Stimulated activated CD8-positive, alpha-beta memory T cell treated with anti-CD3 and anti-CD28 coated beads, Interleukin-7, amount 100 ng/mL, for 4 hours (primary cell): ENCODE measurements at places on chromosomes 2 and 18.
A peak's percentile ranks its signal among the peaks of the same experiment; 100 is the strongest.

DNA sequence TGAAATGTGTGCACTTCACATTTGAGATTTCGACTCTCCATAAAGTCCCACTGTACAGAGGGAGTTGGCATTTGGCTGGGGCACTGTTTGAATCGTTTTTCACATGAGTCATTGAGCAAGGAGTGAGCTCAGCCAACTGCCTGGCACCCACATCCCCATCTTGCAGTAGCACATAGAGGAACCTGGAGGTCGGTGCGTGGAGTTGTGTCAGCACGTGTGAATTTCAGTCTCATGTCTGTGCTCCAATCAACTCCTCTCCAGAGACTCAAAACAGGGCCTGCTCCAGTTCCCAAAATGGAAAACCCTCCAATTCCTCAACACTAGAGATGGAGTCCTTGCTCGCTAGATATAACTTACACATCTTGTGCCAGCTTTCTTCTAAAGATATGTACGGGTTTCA lies 126.8 kb upstream of the CAPN13 start:
- DNase-seq = no peak

DNA sequence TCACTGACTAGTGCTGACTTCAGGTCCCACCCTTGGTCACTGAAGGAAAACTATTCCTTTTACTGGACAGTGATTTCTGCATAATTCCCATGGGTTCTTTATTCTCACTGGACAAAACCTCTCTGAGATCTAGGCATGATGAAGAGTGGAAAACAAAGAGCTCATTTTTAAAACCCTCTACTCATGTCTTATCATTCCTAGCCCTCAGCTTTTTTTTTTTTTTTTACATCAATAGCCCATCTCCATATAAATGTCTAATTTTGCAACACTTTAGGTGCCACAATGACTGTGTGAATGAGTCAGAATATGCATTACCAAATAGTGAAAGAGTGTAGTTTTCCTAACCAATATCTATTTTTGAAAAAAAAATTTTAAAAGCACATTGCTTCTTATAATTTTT lies 74.8 kb downstream of the TCF4 start:
- no peak for DNase-seq

GRCh38 chr2:62800618-62801017 lies 95.1 kb downstream of the EHBP1 start:
- DNase-seq = no peak

DNA sequence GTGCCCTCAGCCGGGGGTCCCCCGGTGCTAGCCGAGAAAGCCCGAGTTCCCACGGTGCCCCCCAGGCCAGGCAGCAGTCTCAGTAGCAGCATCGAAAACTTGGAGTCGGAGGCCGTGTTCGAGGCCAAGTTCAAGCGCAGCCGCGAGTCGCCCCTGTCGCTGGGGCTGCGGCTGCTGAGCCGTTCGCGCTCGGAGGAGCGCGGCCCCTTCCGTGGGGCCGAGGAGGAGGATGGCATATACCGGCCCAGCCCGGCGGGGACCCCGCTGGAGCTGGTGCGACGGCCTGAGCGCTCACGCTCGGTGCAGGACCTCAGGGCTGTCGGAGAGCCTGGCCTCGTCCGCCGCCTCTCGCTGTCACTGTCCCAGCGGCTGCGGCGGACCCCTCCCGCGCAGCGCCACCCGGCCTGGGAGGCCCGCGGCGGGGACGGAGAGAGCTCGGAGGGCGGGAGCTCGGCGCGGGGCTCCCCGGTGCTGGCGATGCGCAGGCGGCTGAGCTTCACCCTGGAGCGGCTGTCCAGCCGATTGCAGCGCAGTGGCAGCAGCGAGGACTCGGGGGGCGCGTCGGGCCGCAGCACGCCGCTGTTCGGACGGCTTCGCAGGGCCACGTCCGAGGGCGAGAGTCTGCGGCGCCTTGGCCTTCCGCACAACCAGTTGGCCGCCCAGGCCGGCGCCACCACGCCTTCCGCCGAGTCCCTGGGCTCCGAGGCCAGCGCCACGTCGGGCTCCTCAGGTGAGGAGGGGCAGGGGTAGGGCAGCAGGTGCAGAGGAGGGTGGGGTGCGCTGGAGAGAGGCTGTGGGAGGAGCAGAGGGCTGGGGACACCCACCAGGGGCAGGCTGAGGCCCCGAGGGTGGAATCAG lies 14.1 kb upstream of the GMPPA start:
- DNase-seq = no peak

GRCh38 chr18:63317982-63318888 lies 1.3 kb downstream of the BCL2 start:
- peak; percentile 69 for DNase-seq

GRCh38 chr18:6921571-6921970 lies 192.1 kb downstream of the ARHGAP28 start:
- no peak for DNase-seq

DNA sequence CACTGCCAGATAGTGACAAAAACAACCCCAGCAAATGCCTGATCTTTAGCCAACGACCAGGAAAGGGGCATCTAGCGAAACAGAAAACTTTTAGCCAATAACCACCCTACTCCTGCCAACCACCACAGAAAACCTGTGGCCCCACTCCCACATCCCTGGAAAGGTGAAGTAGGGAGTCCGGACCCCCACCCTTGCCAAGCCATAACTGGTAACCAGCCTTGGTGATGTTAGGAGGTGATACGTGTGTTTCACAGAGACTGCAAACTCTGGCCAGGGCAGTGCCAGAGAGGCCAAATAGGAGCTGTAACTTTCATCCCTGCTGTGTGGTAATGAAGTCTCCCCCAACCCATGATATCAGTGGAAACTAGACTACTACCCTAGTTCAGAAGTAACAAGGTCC lies 27.6 kb downstream of the SCTR start:
- no peak for DNase-seq

GRCh38 chr2:100682536-100682935 lies 119.7 kb downstream of the PDCL3 start:
- DNase-seq = no peak

- no peak for DNase-seq
These were observed 9.6 kb downstream of the GDF7 start for GRCh38 chr2:20676353-20677215.

- no peak for DNase-seq
These were observed 107.9 kb downstream of the CABLES1 start for GRCh38 chr18:23243178-23243577.

DNA sequence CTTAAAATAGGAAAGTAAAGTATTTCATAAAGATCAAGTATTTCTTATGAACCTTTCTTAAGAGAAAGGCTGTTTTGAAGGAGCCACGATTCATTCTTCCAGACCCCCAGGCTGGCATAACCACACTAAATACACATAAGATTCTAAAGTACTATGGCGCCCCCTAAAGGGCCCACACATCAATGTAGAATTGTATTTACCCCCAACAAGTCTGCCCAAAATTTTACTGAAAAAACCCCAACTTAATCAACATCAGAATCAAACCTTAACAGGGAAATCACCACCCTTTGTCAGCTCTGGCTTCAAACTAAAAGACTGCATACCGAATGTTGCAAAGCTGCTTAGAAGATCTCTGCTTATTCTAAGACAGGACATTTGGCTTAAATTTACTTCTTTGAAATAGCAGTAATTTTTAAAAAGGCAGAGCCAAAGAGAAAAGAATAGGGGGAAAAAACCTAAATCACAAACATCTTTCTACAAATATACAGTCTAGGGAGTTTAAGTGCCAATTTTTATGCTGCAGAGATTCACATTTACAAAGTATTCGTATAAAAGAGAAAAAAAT lies 20.4 kb upstream of the BCL2 start:
- DNase-seq = no peak
